Activated CD4-positive, alpha-beta T cell treated with anti-CD3 and anti-CD28 coated beads, Interleukin-2, amount 10 ng/mL, durations not matched to agents 24 days and 14 days (primary cell): ENCODE measurements at places on chromosomes 16 and 17. TPM values are rescaled to one million over a fixed set of nuclear protein-coding genes. Genes with fewer than 3 reads are reported as not detected.

Gene CEMP1
- 0.24 TPM in 1 of 2 replicates, not detected in the other for total RNA-seq

Gene ETV4
- 7.7 and 8.3 TPM in 2 replicates for total RNA-seq

Gene PSMD3
- 199 and 204 TPM in 2 replicates for total RNA-seq

Gene TEKT5
- not detected in 2 replicates for total RNA-seq

Gene CCL8
- not detected in 2 replicates for total RNA-seq

Gene KRT24
- not detected in 2 replicates for total RNA-seq

Gene KRT20
- total RNA-seq, result not detected in 2 replicates

GRCh38 chr16:31764103-31764502, 109.5 kb upstream of the ZNF267 start:
- DNase-seq, result no peak

DNA sequence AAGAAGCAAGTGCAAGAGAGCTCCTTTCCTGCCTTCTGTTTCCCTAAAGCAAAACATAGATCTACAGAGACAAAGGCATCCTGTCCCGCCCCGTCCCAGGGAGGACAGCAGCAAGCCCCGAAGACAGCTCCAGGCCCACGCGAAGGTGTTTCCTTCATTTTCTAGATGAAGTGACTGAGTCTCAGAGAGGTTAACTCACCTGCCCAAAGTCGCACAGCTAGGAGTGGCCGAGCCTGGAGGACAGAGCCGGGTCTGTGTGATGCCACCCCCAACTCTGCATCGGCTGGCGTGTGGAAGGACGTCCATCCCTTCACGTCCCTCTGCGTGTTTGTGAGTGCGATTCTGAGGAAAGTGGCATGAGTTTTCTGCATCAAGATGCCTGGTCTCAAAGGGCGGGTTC, 187.2 kb upstream of the CHMP6 start:
- DNase-seq, result no peak

DNA sequence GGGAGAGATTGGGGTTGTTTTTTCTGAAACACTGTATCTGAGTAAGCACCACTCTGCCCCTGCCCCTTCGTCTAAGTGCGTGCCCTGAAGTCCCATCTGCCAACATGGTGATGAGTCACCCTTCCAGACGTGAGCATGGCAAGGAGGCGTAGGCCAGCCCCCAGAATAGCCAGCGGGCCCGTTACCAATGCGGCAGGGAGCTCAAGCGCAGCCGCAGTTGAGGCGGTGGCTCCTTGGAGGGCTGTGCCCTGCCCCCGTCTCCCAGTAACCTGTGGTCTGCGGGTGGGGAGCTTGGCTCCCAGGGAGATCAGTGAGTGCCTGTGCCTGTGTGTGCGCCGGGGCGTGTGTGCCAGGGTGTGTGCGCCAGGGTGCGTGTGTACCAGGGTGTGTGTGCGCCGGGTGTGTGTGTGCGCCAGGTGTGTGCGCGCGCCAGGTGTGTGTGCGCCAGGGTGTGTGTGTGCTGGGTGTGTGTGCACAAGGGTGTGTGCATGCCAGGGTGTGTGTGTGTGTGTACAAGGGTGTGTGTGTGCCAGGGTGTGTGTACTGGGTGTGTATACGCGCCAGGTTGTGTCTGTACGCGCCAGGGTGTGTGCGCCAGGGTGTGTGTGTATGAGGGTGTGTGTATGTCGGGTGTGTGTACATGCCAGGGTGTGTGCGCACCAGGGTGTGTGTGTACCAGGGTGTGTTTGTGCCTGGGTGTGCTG, 98.6 kb upstream of the CHMP6 start:
- DNase-seq, result peak; percentile 66

- peak; percentile 66 for DNase-seq
These were observed at the start of gene VMO1 for GRCh38 chr17:4786106-4786511. TSS of gene VMO1 (minus strand) at chr17:4786364. CDS start at chr17:4786352, 12 bp downstream.

DNA sequence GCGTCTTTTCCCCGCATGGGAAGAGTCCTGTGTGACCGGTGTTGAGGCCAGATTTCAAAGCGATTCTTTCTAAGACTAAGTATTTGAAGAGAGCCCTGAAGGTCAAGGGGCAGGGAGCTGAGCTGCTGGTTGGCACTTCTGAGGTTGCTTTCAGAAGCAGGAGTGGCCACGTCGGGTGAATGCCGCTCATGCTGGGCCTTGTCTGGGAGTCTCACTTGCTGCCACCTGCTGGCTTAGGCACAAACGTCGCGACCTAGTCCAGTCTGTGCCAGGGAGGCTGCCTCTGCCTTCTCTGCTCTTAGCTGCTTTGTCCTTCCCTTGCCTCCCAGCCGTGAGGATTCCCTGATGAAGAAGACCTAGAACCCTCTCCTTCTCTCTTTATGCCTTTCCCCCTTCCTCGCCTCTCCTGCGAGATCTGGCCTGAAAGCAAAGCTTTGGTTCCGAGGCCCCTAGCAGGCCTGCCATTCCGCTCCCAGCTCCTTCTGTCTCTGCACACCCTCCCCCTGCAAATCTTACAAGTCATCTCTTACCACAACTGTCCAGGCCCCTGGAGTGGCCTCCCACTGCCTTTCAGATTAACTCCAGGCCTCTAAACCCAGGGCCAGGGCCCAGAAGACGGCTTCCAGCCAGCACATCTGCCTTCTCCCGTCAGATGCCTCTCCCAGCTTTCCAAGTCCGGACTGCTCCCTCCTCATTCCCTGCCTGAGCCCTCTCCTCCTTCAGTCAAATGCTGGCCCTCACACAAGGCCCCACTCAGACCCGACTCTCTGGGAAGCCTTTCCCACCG, 11.4 kb downstream of the CTNS start:
- DNase-seq, result peak; percentile 83

DNA sequence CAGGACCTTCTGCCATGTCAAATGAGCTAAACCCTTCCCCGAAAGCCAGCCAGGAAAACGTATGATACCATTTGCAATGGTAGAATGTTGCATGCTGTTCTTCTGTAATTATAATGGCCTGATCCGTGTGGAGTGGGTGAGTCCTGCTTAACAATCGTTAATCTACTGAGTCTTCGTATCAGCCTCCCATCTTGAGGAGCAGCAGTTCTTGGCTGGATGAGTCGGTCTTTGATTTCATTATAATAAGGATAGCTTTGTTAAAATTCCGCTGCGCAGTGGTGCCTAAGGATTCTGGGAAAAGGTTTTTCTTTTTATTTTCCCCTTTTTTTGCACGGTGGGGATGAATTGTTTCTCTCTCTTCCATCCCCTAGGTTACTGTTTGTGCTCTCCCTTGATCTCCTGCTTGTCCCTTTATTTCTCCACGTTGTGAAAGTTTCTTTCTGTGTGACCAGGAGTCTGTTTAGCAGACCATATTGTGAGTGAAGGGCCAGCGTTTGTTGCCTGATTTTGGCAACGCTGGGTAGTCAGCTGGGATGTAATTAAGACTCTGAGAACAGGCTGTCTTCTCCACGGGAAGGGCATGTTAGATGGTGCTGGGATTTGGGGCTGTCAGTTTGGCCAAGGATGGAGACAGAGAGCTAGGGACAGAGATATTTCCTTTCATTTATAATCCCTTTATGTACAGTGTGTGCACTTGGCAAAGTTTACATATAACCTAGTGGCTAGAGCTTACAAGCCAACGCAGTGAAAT, 263.0 kb downstream of the FTO start:
- DNase-seq, result no peak

- DNase-seq, result no peak
These were observed 23.4 kb upstream of the KRT24 start for GRCh38 chr17:40726919-40727318.

- no peak for DNase-seq
These were observed 5.1 kb downstream of the ETV4 start for GRCh38 chr17:43540821-43541674.

- DNase-seq, result no peak
These were observed 60.7 kb downstream of the PCTP start for GRCh38 chr17:55811536-55811935.

GRCh38 chr16:4599545-4599944, 15.1 kb downstream of the UBALD1 start:
- no peak for DNase-seq

DNA sequence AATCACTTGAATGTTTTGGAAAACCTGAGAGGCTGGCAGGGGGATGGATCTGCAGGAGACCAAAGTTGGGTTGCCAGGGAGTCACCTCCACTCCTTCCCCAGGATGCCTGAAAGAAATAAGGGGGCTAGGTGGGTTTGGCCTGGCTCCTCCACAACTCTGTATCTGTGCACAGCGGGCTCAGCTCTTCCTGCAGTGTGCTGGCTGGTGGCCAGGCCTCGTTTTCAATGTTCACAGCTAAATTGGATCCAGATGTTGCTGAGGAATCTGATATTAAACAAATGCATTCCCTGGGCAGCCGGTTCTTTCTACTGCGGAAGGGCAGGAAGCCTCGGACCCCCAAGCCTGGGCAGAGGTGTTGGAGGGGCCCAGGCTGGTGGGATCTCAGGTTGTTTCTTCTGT, 106.2 kb downstream of the N4BP1 start:
- DNase-seq, result no peak

DNA sequence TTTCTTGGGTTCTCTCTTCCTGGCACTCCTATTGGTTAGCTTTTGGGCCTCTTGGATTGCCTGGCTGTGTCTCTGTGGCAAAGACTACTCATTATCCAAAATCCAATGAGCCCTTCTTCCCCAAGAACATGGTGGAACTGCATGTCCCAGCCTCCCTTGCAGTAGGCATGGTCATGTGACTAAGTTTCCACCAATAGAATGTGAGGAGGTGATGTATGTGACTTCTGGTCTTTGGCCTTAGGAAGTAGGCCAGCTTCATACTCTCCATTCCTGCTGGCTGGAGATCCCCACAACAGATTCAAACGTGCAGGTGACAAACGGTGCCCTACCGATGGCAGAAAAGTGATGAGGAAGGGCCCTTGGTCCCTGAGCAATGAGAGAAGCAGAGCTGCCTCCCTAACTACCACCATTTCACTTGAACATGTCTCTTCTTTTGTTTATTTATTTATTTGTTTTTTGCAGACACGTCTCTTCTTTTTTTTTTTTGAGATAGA, 17.3 kb upstream of the SPN start:
- DNase-seq, result peak; percentile 67

DNA sequence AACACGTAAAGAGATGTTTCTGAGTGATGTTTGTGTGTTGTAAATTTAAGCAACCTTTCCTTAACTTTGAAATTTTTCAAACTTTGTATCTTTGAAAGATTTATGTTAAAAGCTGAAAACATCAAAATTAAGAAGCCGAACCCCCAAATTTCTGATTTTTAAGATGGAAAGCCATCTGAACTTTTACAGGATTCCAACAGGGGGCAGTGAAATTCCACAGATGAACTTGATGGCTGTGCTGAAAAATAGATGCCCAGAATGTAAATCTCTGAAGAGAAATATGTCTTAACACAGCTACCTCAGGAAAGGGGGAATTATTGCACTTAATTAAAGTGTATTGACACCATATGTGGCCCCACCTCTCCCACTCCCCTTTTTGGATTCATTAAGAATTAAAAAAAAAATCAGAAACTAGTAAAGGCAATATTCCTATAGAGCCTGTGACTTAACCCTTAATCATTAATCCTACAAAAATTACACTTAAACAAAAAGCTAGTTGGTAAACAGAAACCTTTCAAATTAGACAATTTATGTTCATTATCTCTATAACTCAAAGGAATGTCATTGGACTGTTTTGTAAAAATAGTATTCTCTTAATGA, 597.9 kb downstream of the KCNJ2 start:
- DNase-seq, result no peak
